Epithelial cell of umbilical artery (primary cell): ENCODE measurements at places on chromosomes 11 and 22. TPM values are rescaled to one million over a fixed set of nuclear protein-coding genes. Genes with fewer than 3 reads are reported as not detected.

Gene ARHGAP8
- total RNA-seq = 0.65 TPM in 1 of 2 replicates, not detected in the other

Gene PNPLA5
- total RNA-seq = not detected in 2 replicates

Gene FXYD6
- 0.32 TPM in 1 of 2 replicates, not detected in the other for total RNA-seq

Gene BATF2
- 0.65 and 12.3 TPM in 2 replicates for total RNA-seq

Gene GGTLC3
- total RNA-seq = not detected in 2 replicates

Gene SORL1
- 0.32 and 0.91 TPM in 2 replicates for total RNA-seq

Gene ACR
- not detected in 2 replicates for total RNA-seq

Gene CRYBB3
- 0.32 TPM in 1 of 2 replicates, not detected in the other for total RNA-seq

Gene CACNA1I
- total RNA-seq = not detected in 2 replicates

Gene MPEG1
- not detected in 2 replicates for total RNA-seq

Gene KCNC1
- not detected in 2 replicates for total RNA-seq

Gene MMP12
- total RNA-seq = not detected in 2 replicates

Gene MUC2
- total RNA-seq = not detected in 2 replicates

Gene VWA5A
- 13.7 and 18.5 TPM in 2 replicates for total RNA-seq

Gene C11orf87
- not detected in 2 replicates for total RNA-seq

Gene UCP2
- total RNA-seq = 0.30 and 2.3 TPM in 2 replicates

Gene C22orf31
- not detected in 2 replicates for total RNA-seq
